ENCODE measurements at places on chromosomes 13 and 19.

DNA sequence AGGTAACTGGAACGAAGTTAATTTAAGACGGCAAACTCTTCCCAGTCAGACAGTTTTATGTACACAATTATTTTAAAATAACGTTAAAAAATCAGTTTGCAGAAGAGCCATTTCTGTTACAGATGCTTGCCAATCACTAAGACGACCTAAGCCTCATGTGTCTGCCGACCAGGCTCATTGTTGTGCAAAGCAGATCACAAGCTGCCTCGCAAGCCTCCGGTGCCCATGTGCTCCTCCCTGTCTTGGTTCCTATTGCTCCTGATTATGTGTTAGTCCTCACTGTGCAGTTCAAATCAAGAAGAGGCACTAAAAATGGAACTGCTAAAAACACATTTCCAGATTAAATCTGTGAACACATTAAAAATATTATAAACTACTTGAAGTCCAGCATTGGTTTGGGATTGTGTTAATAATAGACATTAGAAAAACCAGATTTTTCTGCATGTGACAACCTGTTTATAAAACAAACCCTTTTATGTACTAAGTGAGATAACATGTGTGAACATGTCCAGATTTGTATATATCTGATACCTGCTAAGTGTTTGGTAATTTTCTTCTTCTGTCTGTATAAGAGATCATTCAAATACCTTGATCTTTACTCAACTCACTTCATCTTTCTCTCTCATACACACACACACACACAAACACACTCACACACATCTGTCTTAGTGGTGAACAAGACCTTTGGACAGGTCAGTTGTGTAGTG lies 81.9 kb upstream of the SLC15A1 start:
- DNase-seq, result no peak

GRCh38 chr19:32255536-32256295 lies 89.7 kb upstream of the ZNF507 start:
- no peak for DNase-seq

- no peak for DNase-seq
These were observed 183.5 kb downstream of the UQCRFS1 start for GRCh38 chr19:29029268-29029958.

DNA sequence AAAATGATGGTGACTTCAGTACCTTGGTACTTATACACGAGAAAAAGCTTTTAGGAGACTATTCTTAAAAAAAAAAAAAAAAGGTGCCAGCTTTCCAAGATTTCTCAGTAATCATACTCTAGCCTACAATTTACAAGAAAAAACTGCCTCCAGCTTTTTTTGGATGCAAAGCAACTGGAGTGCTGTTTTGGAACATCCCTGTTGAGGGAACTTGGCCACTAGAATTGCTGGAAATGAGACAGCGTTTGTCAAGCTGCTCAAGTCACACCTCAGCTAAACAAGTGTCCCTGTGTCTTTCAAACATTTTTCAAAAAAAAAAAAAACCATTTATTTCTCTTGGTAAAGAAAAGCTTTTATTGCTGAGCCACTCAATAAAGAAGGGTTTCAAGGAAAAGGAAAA lies 413.1 kb upstream of the ARGLU1 start:
- DNase-seq, result no peak

- DNase-seq, result no peak
These were observed 454.5 kb downstream of the SUCLA2 start for GRCh38 chr13:47546391-47547225.
